ENCODE measurements at places on chromosomes 4 and X.

DNA sequence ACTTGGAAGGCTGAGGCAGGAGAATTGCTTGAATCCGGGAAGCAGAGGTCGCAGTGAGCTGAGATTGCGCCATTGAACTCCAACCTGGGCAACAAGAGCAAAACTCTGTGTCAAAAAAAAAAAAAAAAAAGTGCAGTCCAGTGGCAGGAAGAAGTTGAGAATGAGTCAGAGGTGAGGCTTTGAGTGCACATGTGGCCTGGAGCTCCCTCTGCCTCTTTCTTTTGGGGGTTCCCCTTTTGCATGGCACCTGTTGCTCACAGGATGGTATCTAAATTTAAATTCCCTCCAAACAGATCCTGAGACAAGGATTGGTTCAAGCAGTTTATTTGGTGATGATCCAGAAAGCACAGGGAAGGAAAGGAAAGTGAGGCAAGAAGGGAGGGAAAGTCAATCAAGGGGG is 151.4 kb upstream of the STX18 start:
- DNase-seq: no peak

DNA sequence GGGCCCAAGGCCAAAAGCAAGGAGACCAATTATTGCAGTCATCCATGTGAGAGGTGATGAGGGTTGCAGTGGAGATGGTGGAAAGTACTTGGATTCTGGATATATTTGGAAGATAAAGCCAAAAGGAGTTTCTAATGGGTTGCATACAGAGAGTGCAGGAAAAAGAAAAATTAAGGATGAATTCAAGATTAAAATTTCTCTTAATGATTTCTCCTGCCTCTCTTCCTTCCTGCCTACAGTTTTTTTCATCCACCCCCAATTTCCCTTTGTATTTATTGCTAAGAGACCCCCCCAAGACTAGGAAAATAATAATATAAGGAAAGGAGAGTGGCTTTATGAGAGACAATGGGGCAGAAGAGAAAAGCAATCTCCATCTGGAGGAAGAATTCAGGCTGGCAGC is 8.6 kb upstream of the FGF5 start:
- no peak for DNase-seq

- DNase-seq: no peak
These were observed 1735.1 kb downstream of the PCDH7 start for GRCh38 chr4:32455231-32455630.

GRCh38 chrX:124254611-124255010 is 77.8 kb upstream of the TEX13D start:
- DNase-seq: no peak

- DNase-seq: no peak
These were observed 1540.2 kb downstream of the ADGRL3 start for GRCh38 chr4:62740296-62740695.
